ENCODE measurements at places on chromosomes 3 and 15. TPM values are rescaled to one million over a fixed set of nuclear protein-coding genes. Genes with fewer than 3 reads are reported as not detected.

DNA sequence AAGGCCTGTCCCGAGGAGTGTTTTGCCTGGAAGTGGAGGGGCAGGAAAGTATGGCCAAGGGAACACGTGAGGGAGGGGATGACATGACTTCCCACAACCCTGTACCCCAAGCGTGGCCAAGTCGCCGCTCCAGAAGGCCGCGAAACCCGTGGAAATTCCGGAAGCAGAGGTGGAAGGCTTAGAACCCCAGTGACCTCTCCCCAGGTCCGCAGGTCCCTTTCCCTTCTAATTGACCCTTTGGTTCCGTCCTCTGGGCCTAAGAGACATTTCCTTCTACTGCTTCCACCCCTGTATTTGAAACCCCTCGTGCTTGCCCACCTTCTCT lies 548 bp upstream of the BTBD1 start:
- DNase-seq, result no peak
- peak overlapping the region; percentile 19 for H3K4me3 ChIP-seq
- no peaks in the 10 kb centered on the region for H3K27me3 ChIP-seq
- peak overlapping the region; percentile 99 for H3K27ac ChIP-seq
- no peaks in the 10 kb centered on the region for H3K36me3 ChIP-seq
- H3K4me1 ChIP-seq, result peaks cover 22% of the 10 kb centered on the region

GRCh38 chr3:72288955-72289691 lies 504.2 kb upstream of the PROK2 start:
- H3K36me3 ChIP-seq, result no peaks in the 10 kb centered on the region
- peaks cover 12% of the 10 kb centered on the region for H3K4me1 ChIP-seq
- H3K27ac ChIP-seq, result no peak overlapping the region
- H3K27me3 ChIP-seq, result no peaks in the 10 kb centered on the region

The RBP2 gene
- total RNA-seq, result 295 TPM

DNA sequence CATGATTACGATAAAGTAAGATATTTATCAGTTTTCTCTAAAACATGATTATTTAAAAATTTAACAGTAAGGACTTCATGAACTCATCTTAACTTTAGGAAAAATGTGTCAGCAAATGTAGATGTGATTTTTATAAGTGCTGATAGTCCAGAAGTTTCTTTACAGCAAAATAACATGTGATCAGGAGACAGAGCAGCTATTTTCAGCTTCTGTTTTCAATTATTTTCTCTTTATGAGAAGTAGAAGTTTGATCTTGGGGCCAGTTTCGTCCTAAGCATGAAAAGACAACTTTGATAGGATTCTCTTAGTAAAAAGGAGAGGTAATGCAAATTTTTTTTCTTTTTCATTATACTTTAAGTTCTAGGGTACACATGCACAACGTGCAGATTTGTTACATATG lies 96.5 kb upstream of the TSPAN3 start:
- no peaks in the 10 kb centered on the region for H3K27me3 ChIP-seq
- H3K4me3 ChIP-seq, result no peak overlapping the region
- no peaks in the 10 kb centered on the region for H3K36me3 ChIP-seq
- DNase-seq, result no peak
- peaks cover 7% of the 10 kb centered on the region for H3K4me1 ChIP-seq

The ZNF717 gene
- 1.8 TPM for total RNA-seq

DNA sequence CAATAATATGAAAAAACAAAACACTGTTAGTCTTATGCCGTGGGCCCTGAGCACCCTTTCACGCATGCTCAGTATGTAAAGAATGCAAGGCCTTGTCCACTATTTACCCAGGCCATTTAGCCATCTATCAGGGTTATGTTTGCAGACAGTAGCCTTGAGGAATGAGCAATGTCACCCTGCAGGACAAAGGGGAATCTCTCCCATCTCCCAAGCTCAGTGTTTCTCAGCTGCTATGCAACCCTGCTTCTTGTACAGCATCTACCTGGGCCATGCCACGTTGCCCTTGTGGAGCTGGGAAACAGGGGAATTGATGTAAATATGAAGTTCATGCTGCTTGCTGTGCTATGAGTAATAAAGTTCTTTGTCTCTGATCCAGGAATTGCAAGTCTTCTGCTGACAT lies 51.5 kb upstream of the SLCO2A1 start:
- no peak for DNase-seq
- H3K4me3 ChIP-seq, result no peak overlapping the region
- no peaks in the 10 kb centered on the region for H3K36me3 ChIP-seq
- H3K27ac ChIP-seq, result no peak overlapping the region
- no peaks in the 10 kb centered on the region for H3K27me3 ChIP-seq
- no peaks in the 10 kb centered on the region for H3K4me1 ChIP-seq

The OXTR gene
- 1.6 TPM for total RNA-seq

DNA sequence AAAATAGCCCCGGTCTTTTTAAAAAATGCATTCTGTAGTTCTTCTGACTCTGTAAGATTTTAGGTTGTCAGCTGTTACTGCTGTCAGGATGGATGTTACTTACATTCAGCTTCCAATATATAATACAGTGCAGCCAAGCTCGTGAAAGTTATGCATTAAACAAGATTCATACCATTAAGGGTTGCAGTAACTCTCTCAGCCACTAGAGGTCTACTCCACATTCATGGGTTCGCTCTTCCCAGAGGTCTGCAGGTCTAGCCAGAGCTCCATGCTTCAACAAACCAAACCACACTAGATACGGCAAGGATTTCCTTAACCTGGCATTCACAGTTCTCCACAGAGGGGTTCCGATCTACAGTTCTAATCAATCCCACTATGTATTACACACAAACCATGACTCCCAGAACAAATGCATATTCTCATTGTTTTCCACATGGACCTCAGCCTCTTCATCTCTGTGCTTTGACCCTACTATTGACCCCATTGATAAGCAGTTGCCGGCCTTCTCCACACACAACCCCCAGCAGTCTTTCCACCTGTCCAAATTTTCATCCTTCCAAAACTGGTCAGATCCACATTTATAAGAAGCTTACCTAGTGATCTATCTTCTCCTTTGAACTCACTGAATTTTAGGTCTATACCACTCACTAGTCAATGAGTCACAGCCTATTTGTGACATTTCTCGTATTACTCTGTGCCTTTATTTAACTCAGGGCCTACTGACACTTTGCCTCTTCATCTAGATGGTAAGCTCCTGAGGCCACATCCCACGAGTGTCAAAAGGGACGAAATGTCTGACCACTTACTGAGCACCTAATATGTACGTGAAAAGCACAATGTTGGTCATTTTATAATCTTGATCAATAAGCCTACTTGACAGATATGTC lies 33.7 kb downstream of the RORA start:
- H3K4me3 ChIP-seq, result no peak overlapping the region
- H3K27me3 ChIP-seq, result no peaks in the 10 kb centered on the region
- H3K27ac ChIP-seq, result no peak overlapping the region
- peak; percentile 60 for DNase-seq
- no peaks in the 10 kb centered on the region for H3K36me3 ChIP-seq
- H3K4me1 ChIP-seq, result no peaks in the 10 kb centered on the region

DNA sequence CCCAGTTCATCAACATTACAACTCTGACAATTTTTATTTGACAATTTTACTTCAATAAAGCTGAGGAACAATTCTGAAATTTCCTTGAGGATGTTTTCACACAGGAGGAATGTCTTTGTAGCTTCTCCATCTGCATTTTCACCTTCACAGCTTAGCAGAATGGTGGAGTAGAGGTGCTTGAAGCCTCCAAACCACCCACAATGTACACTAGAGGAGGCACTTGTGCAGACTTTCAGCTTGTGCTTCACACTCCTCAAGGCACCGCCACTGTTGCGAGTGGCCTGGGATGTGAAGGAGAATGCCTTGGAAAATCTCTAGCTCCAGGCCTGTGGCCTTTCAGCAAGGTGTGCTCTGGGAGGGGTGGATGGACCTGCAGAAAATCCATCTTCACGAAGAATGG lies 181.9 kb downstream of the EPHB1 start:
- H3K27me3 ChIP-seq, result no peaks in the 10 kb centered on the region
- no peak for DNase-seq
- no peaks in the 10 kb centered on the region for H3K36me3 ChIP-seq
- H3K27ac ChIP-seq, result no peak overlapping the region
- H3K4me1 ChIP-seq, result no peaks in the 10 kb centered on the region

GRCh38 chr15:27095886-27096624 lies 125.1 kb downstream of the GABRG3 start:
- peak overlapping the region; percentile 41 for H3K27ac ChIP-seq
- H3K4me1 ChIP-seq, result peaks cover 12% of the 10 kb centered on the region
- no peak overlapping the region for H3K4me3 ChIP-seq

The PFKFB4 gene
- total RNA-seq, result 14.1 TPM

GRCh38 chr3:111605018-111605417 lies 9.9 kb upstream of the ZBED2 start:
- DNase-seq, result no peak
- no peak overlapping the region for H3K27ac ChIP-seq
- no peaks in the 10 kb centered on the region for H3K36me3 ChIP-seq
- H3K27me3 ChIP-seq, result no peaks in the 10 kb centered on the region
- no peaks in the 10 kb centered on the region for H3K4me1 ChIP-seq
- no peak overlapping the region for H3K4me3 ChIP-seq

The ABI3BP gene
- 10.4 TPM for total RNA-seq

- H3K4me3 ChIP-seq, result no peak overlapping the region
- H3K27me3 ChIP-seq, result no peaks in the 10 kb centered on the region
- DNase-seq, result no peak
Measured at GRCh38 chr15:92095693-92096092, 242.2 kb downstream of the SLCO3A1 start.

DNA sequence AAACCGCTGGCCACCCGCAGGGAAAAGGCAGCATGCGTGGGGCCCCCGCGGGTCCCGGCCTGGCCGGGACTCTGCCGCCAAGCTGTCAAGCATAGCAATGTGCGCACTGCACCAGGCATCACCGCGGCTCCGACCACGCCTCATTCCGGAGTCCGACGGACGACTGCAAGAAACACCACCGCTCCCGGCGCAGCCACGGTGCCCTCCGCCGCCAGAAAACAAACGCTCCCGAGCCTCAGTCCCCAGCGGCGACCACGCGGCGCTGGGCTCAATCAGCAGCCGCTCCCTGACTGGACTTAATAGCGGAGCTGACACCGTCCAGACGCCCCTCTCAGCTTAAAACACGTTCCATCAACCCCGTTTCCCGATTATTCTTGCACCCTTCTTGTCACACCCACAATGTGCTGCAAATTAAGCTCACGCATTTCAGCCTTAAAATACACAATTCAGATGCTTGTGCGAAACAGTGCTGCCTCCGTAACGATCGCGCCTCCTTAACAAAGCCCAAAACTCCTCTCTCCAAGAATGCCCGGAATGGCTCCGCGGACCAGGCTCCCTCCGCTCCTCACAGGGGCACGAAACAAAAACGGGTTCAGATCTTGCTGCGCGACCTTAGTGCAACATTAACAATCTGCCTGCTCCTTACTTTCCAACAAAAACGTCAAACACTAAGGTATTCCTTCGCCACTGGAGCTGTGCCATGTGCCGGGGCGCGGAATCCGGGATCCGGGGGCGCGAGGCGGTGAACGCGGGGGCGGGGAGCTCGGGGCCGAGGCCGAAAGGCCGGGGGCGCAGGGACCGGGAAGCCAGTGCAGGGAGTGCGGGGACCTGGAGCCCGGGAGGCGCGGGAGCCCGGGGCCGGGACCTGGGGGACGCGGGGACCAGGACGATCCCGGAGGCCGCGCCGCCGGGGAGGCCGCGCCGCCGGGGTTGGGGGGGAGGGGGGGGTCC lies 655 bp downstream of the CYFIP1 start:
- H3K27me3 ChIP-seq, result no peaks in the 10 kb centered on the region
- H3K27ac ChIP-seq, result peak overlapping the region; percentile 96
- peak; percentile 76 for DNase-seq
- H3K4me1 ChIP-seq, result peaks cover 5% of the 10 kb centered on the region

DNA sequence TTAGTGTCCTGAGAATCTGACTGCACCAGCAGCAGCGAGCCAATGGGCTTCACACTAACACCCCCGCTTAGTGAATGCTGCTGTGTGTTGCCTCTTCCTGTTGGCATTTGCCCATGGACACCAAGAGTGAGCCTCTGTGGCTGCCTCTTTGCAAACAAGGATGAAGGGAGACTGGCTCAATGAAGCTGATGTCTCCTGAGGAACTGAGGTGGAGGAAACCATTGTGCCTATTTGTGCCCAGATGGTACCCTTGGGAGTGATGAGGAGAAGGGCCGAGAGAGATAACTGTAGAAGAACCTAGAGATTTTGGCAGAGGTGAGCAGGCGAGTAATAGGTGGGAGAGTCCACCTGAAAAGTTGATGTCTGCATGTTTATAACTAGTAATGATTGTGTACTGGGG lies 51.2 kb downstream of the IL20RB start:
- H3K27me3 ChIP-seq, result no peaks in the 10 kb centered on the region
- no peak for DNase-seq
- H3K27ac ChIP-seq, result no peak overlapping the region
- H3K4me1 ChIP-seq, result no peaks in the 10 kb centered on the region
- no peak overlapping the region for H3K4me3 ChIP-seq
- no peaks in the 10 kb centered on the region for H3K36me3 ChIP-seq

GRCh38 chr3:41569632-41570305 lies 370.5 kb downstream of the CTNNB1 start:
- H3K36me3 ChIP-seq, result no peaks in the 10 kb centered on the region
- H3K27ac ChIP-seq, result no peak overlapping the region
- no peak for DNase-seq
- no peak overlapping the region for H3K4me3 ChIP-seq
- H3K27me3 ChIP-seq, result no peaks in the 10 kb centered on the region

- H3K4me3 ChIP-seq, result no peak overlapping the region
- H3K27ac ChIP-seq, result peak overlapping the region; percentile 58
- no peaks in the 10 kb centered on the region for H3K27me3 ChIP-seq
- peaks cover 12% of the 10 kb centered on the region for H3K4me1 ChIP-seq
- peak; percentile 77 for DNase-seq
- no peaks in the 10 kb centered on the region for H3K36me3 ChIP-seq
Measured at GRCh38 chr3:120418866-120419490, 31.8 kb downstream of the FSTL1 start.

The ECE2 gene
- not detected for total RNA-seq

The ARHGAP11A gene
- 4.7 TPM for total RNA-seq

DNA sequence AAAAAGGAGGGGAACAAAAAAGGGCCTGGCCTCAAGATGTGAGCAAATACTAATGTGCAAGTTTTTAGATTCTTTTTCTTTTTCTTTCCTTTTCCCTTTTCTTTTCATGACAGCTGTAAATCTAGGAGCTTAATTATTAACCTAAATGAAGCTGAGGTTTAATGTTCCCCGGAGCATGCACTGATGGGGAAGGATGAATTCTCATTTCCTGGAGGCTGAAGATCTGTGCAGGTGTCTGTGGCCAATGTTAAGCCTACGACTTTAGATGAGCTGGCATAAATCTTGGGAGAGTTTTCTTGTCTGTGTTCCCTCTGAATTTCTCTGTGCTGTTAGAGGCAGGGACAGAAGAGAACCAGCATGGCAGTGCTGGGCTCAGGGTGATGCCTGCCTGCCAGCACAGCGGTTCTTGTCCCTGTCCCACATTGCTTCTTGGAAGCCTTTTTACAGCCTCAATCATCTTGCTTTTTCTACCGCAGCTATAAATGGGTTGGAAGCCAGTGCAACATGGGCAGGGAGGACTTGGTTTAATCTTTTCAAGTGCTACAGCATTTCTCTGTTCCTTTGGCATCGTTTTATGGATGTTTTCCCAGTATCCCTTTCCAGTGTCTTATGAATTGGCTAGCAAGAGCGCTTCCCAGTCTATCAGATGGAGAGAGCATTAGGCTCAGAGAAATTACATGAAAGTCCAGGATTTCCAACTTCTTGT lies 119.1 kb downstream of the ATG7 start:
- peaks cover 17% of the 10 kb centered on the region for H3K4me1 ChIP-seq
- no peak overlapping the region for H3K4me3 ChIP-seq
- no peaks in the 10 kb centered on the region for H3K27me3 ChIP-seq
- peak; percentile 28 for DNase-seq
- peak overlapping the region; percentile 60 for H3K27ac ChIP-seq

The KCNMB2 gene
- total RNA-seq, result 0.52 TPM
